ENCODE measurements at places on chromosomes 3 and 15.
A peak's percentile ranks its signal among the peaks of the same experiment; 100 is the strongest.

DNA sequence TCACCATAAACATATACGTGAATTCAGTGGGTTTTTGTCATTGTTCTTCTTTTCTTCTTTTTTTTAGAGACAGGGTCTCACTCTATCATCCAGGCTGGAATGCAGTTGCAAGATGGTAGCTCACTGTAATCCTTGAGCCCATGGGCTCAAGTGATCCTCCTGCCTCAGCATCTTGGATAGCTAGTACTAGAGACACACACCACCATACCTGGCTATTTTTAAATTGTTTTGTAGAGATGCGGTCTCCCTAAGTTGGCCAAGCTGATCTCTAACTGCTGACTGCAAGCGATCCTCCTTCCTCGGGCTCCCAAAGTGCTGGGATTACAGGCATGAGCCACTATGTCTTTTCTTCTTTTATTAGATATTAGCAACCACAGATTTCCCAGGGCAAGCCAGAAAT lies 220.6 kb downstream of the NLGN1 start:
- no peak for DNase-seq

DNA sequence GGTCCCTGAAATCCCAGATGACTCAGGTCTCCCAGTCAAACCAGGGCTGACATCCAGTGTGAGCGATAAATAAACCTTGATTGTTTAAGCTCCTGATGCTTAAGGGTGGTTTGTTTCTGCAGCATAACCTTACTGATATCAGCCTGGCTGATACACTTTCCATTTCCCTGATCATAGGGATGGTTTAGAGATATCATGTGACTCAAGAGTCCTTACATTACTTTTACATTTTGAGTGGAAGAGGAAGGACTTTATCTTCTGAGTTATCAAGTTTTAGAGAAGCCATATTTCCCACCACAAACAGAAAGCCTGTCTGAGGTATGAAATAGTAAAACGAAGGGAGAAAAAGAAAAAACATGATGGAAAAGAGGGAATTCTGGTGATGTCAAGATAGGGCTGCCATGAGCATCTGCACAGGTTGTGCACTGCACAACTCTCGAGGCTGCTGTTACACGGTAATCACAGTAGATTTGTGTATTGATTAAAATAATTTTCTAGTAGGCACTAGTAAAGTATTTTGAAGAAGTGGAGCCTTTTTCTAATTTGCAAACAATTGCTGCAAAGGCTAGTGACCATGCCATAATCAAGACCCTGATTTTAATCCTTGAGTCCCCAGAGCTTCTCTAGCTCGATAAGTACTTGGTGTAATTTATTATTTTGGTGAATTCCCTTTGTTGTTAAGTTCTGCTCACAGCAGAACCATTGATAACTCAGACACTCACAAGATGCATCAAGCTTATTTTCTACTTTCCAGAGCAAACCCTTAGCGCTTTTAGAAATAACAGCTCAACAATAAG lies 34.1 kb upstream of the FBLN2 start:
- DNase-seq: no peak

GRCh38 chr15:38192496-38192895 lies 60.1 kb upstream of the SPRED1 start:
- DNase-seq: no peak

DNA sequence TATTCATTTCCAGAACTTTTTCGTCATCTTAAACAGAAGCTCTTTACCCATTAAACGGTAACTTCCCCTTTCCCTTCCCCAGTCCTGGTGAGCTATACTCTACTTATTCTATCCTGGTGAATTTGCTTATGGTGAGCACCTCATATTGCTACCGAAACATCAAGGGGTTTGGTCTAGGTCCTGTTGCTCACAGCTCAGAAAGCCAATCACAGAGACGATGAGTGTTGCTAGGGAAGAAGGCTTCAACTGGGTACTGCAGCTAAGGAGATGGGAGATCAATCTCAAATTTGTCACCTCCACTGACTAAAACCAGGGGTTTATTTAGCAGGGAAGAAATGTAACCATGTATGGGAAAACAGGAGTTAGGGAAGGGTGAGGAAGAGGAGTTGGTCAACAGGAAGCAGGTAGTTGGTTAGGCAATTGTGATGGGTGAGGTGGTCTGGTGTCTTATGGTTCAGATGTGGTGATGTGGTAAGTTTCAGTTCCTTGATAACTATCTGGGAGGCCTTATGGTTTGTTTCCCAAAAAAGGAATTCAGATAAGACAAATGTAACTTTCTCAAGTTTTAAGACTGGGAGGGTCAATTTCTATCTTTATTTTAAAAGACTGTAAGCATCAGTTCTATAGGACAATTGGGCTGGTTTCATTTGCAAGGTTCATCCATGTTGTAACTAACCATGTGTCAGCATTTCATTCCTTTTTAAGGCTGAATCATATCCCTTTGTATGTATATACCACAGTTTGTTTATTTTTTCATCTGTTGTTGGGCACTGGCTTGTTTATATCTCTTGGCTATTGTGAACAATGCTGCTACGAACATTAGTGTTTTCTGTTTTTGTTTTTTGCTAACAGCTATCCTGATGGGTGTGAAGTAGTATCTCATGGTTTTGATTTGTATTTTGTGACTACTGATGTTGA lies 24.3 kb downstream of the ARHGAP11B start:
- DNase-seq: no peak

DNA sequence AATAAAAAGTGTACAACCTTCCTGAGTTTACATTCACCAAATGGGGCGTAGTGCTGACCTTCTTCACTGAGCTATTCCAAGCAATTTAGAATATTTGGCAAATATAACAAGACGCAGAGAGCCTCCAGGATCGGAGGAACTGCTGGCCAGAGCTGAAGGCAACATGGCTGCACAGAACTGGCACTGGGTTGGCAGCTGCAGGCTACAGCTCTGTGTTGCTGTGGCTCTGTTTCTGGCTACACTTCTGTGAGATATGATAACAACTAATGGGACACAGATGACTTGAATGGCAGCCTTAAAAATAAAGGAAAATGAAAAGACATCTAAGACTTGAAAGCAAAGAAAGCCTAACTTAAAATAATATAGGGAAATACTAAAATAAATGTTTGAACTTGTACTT lies 10.8 kb upstream of the SLC6A20 start:
- no peak for DNase-seq

GRCh38 chr3:70606018-70606417 lies 293.6 kb upstream of the MDFIC2 start:
- DNase-seq: no peak

GRCh38 chr3:117920253-117920898 lies 1114.3 kb downstream of the IGSF11 start:
- DNase-seq: no peak

- DNase-seq: peak; percentile 35
Observed at GRCh38 chr15:26561130-26561529, 211.7 kb downstream of the GABRB3 start.

- DNase-seq: no peak
Observed at GRCh38 chr3:45309876-45310275, 78.5 kb upstream of the LARS2 start.

- no peak for DNase-seq
Observed at GRCh38 chr15:96959501-96959900, 629.0 kb downstream of the NR2F2 start.

DNA sequence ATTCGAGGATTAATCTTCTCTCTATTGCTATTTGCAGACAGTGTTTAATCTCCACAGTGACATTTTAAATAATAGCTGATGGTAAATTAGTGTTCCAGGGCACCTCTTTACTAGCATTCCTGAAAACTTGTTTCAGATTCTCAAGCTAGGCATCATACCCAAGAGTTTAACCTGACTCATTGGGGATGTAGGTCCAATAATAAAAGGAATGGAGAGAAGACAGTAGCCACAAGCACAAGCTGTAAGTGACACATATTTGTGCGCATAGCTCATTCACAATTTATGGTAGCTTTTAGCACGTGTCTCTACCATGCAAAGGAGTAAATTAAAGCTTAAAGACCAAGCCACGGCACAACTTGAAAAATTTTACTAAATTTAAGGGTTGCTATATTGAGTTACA lies 171.3 kb upstream of the FAM3D start:
- no peak for DNase-seq

DNA sequence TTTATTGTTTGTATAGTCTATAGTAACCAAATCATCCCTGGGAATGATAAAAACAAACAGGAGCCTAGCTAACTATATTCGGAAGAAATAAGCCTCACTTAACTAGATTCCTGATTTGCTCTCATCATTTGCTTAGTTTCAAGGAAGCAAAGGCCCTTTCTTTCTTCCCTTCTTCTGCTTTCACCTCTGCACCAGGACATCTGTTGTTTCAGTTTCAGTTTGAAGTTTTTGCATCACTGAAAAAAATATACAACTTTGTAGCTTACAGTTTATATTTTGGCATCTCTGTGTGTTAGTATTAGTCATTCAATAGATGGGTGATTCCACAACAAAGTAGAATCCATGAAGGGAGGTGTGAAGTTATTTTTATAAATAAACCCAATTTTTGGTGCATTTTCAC lies 113.6 kb upstream of the SNTN start:
- no peak for DNase-seq

- DNase-seq: no peak
Observed at GRCh38 chr3:50604628-50605588, 6.7 kb downstream of the CISH start.

DNA sequence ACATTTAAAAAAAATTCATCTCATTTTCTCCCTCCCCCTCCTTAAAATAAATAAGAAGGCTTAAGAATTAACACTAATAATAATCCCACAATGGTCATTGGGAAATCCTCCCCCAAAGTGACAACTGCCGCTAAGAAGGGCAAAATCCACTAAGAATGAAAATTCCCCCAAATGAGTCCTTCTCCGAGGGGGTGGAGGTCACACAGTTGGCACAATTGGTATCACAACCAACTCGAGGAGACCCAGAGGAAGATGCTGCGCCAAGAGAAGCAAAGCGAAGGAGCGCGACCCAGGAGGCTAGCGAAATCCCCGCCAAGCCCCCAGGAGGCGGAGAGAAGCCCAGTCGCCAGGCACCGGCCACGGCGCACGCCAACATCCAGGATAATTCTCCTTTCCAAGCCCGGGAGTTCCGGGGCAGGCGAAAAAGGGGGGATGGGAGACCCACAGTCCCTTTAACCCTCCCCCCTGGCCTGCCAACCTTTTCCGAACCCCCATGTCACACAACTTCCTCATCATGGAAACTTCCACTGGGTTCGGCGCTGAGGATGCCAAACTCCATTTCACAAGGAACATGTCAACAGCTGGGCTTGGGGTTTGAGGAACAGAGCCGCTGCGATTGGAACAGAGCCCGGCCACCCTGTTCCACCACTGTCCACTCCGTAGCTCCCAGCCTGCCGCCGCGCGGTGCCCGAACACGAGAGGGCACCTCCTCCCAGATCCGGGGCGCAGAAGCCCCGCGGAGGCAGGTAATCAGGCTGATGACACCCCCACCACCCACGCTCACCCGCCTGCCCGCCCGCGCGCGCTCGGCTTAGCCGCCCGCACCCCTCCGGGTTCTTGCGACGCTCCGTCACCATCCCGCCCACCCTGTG lies 668 bp downstream of the THRB start:
- peak; percentile 80 for DNase-seq

GRCh38 chr15:43440721-43441281 lies 52.2 kb downstream of the TP53BP1 start:
- no peak for DNase-seq

DNA sequence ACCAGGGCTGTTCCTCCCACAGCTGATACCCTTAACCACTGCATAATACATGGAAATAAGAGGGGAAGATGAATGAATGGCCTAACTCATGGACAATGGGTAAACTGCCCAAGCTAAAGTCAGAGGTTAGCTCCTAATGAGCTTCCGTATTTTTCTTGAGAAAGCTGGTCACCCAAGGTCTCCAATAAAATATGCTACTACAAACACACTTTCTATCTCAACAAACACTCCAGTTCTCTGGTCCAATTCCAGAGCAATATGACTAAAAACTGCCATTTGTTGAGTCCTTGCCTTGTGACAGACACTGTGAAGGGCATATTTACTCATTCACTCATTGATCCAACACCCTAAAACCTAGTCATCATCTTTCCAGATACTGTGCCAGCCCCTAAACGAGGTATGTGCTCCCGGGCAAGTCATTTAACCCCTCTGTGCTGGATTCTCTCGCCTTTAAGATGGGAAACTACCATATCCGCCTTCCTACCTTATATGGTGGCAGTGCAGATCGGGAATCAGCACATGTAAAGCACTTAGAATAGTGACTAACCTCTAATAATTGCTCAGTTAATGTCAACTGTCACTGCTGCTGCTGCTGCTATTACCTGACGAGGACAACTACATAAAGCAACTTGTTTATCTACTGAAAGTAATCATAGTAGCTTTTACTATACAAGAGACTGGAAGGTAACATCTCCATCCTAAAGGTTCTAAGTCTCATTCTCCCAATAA lies 89.1 kb downstream of the XXYLT1 start:
- no peak for DNase-seq

GRCh38 chr3:153003441-153003840 lies 158.6 kb upstream of the RAP2B start:
- DNase-seq: no peak

- no peak for DNase-seq
Observed at GRCh38 chr15:95975212-95975611, 355.3 kb upstream of the NR2F2 start.

- DNase-seq: no peak
Observed at GRCh38 chr3:195366200-195366925, 76.5 kb downstream of the ACAP2 start.

DNA sequence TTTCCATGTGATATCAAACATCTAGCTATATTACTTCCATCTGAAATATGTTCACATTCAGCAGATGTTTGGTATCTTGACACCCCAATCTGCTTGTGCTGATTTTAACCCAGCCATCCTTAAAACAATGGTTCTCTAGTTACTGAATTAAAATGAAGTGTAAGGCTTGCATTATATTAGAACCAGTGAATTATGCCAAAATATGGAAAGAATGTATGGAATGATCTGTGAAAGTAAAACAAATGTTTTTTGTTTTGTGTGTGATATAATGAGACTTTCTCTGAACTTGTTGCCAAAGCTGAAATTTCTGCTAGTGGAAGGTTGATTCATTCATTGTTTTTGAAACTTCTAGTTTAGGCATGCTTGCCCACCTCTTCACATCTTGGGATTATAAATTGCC lies 317.1 kb downstream of the MEX3B start:
- no peak for DNase-seq

DNA sequence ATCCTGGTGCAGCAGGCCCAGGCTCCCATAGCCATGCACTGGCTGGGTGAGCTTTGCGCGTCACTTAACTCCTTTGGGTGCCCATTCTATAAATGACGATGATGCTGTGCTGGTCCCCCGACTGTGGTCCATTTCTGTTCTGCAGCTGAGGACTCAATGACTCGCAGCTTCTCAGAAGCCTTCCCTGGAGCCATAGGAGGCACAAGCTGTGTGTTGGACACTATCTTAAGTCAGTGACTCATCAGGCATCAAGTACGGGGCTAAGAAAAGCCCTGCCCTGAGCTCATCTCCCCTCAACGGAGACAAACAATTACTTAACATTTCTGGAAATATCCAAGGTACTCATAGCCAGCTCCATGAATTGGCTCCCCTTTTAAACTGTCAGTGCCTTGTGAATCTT lies 13.8 kb upstream of the MUSTN1 start:
- DNase-seq: no peak

DNA sequence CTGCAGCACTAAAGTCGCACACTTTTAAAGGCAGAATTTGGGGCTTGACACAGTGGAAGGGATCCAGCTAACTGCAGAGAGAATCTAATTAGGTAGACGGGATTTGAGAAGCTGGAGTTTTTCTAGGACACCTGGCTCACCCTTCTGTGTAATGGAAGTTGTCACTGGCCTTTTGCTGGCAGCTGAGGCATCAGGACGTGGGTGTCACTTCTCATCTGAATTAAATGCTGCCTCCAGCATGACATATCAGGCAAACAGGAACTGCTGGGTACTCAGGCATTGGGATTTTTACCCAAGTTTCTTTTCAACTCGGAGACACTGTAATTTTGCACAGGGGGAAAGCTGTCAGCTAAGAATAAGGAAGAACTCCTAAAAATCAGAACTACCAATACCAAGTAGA lies 861.9 kb upstream of the ARPP21 start:
- no peak for DNase-seq
